ENCODE measurements at places on chromosomes 16 and 17.
A peak's percentile ranks its signal among the peaks of the same experiment; 100 is the strongest.

- peak; percentile 59 for DNase-seq
Observed at GRCh38 chr17:81926451-81927151, 934 bp downstream of the MAFG start.

DNA sequence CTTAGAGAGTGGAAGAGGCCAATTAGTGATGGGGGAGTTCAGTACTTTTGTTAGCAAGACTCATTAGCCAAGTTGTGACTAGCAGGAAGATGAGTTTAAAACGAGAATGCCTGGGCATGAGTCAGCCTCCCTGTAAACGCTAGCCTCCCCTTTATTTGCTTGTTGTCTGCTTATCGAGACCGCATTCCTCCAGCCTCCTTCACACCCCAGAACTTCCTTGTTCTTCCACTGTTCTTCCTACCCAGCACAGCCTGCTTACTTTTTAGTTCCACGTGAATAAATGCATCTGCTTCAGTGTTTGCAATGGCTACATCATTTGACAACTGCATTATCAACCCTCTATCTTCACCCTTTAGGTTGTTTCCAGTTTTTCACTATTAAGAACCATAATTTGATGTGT lies 20.2 kb upstream of the OR3A1 start:
- no peak for DNase-seq

- DNase-seq: no peak
Observed at GRCh38 chr16:53068423-53068833, 13.6 kb downstream of the CHD9 start.

GRCh38 chr17:6191405-6192324 lies 121.5 kb downstream of the WSCD1 start:
- no peak for DNase-seq

GRCh38 chr16:1444730-1445517 lies 568 bp upstream of the CCDC154 start:
- DNase-seq: no peak

DNA sequence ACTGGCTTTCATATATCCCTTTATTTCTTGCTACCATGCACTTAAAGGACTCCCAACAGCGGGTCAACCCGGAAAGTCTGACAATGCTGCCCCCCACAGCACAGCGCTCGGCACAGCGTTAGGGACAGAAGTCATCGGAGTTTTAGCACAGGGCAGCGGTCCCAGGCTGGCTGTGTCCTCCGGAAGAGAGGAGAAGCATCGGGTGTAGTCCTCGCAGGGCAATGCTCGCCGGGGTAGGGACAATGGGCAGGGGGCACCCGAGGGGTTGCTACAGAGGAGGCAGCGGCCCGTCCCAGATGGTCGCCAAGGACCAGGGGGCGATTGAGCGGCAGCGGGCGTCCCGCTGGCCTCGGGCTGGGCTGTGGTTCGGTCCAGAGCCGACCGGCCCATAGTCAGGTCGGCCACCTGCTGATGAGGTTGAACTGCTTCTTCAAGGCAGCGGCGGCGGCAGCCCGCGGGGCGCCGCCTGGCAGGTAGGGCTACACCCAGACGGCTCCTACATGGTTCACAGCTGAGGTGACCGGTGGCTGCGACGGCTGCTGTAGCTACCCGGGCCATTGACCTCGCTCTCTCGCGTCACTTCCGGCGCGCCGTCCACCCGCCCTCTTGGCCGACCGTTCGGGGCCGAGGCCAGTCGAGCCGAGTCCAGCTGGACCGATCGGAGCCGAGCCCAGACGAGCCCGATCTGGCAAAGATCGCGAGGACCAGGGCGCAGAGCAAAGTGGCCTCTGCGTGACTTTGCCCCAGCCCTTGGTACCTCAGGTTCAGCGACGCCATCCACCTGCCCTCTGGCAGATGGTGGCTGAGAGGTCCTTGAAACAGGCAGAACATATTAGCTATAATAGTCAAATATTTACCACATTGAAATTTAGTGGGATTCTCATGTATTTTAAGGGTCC lies 4.7 kb upstream of the LCMT1 start:
- DNase-seq: peak; percentile 83

- no peak for DNase-seq
Observed at GRCh38 chr17:37516127-37516571, 26.5 kb downstream of the DUSP14 start.

GRCh38 chr16:65101009-65101408 lies 20.9 kb downstream of the CDH11 start:
- DNase-seq: no peak

DNA sequence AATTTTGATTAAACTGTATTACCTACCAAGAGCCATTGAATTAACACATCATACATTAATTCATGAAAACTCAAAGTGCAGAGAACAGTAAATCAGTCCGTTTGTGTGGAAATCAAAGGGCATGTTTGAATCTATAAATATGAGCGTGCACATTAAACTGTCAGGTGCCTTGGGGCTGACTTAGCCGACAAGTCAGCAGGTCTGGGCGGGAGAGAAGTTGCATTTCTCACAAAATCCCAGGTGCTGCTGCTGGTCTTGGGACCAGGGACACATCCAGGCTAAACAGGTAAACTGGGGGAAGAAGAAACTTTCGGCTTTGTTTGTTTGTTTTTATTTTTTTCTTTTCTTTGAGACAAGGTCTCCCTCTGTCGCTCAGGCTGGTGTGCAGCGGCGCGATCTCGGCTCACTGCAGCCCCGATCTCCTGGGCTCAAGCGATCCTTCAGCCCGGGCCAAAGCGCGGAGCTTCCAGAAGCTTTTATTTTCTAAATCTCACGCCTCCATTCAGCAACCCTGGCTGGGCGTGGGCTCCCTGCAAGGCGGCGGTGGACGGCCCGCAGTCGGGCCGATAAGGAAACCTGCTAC lies 213.9 kb downstream of the MRTFB start:
- no peak for DNase-seq

GRCh38 chr17:57810721-57811637 lies 38.9 kb downstream of the MRPS23 start:
- DNase-seq: no peak

- DNase-seq: no peak
Observed at GRCh38 chr16:30649725-30650368, 913 bp upstream of the PRR14 start.

DNA sequence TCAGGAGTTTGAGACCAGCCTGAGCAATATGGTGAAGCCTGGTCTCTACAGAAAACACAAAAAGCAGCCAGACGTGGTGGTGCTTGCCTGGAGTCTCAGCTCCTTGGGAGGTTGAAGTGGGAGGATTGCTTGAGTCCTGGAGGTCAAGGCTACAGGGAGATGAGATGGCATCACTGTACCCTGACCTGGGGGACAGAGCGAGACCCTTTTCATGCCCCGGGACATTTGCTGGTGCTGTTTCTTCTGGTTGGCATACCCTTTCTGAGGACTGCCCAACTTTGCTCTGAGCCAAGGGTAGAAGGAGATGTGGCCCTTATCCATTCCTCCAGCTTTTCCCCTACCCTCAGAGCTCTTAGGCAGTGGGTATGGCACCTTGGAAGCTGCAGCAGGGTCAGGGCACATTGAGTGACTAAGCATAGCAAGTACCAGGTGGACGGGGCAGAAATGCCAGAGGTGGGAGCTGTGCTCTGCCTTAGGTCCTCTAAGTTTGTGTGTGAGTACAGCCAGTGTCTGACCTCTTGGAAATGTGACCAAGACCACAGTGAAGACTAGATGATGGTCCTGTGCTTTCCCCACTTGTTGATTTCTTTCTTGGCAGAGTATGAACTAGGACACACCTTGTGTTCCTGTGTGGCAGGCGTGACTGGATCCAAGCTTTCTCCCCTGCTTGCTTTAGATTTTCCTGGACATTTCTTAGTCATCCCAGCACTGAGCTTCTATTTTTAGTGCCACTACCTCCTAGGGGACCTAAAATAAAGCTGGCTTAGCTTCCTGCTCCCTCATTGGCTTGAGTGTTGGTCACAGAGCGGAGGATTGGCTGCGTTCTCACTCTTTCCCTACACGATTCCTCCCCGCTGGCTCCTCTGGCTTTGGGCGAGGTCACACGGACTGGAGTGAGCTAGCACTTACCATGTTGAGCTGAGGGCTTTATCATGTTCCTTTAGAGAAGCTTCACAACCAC lies 9.9 kb upstream of the EDC4 start:
- no peak for DNase-seq

- no peak for DNase-seq
Observed at GRCh38 chr17:28788100-28788499, 44.3 kb downstream of the TRAF4 start.

DNA sequence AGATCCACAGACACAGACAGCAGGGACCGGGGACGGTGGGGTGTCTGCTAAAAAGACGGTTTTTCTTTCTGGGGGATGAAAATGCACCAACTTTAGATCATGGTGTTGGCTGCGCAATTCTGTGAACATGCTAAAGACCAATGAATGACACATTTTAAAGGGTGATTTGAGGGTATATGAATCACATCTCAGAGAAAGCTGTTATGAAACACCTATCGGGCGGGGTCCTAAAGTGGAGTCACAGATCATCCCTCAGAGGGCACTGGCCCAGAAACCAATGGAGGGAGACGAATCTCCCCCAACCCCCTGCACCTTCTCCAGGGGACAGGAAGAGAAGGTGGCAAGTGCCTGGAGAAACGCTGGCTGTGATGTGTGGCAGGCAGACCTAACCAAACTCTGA lies 26.0 kb downstream of the KLHDC4 start:
- no peak for DNase-seq

DNA sequence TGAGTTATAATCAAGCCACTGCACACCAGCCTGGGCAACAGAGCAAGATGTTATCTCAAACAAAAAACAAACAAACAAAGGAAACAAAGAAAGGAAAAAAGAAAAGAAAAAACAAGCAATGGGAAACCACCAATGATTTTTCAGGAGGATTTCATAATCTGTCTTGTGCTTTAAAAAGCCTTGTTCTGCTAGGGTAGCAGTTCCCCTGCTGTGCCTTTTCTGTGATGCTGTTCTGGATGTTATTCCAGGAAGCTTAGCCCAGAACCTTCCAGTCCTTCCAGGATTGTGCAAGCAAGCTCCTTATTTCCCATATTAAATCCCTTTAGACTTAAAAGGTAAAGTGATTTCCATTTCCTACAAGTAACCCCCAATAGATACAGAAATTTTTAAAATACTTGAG lies 171.1 kb downstream of the ABCC12 start:
- DNase-seq: no peak

DNA sequence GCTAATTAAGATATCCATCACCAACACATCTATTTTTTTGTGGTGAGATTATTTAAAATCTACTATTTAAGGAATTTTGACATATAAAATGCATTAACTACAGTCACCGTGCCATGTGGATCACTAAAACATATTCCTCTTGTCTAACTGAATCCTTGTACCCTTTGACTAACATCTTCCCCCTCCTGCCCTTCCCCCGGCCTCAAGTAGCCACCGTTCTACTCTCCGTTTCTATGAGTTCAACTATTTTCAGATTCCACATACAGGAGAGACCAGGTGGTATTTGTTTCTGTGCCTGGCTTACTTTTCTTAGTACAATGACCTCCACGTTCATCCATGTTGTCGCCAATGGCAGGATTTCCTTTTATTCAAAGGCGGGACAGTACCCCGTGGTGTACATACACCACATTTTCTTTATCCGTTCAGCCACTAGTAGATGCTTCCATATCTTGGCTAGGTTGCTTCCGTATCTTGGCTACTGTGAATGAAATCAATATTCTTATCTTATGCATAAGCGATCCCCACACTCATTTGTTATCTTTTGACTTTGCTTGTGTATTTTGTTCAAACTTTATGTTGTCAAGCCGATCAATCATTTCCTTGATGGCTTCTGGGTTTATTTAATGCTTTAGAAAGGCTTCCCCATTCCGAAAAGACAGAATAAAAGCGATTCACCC lies 134.7 kb downstream of the KCNJ12 start:
- DNase-seq: no peak

- no peak for DNase-seq
Observed at GRCh38 chr17:35084987-35085386, 21.5 kb upstream of the RFFL start.

DNA sequence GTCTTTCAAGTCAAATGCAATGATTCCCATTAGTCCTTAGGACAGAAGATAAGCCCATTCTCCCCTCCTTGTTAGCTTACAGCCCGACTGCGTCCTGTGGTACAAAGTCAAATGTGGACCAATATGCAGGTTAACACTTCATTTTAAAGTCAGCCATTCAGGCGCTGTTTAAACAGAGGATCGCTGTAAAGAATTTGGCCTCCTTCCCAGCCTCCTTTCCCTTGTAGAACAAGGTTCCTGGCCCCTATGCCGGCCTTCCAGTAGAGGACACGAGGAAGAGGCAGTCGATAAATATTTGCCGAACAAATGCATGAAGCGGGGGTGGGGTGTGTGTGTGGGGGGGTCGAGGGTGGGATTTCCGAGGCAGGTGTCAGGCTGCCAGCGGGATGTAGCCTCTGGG lies 4.3 kb downstream of the SDK2 start:
- DNase-seq: no peak

DNA sequence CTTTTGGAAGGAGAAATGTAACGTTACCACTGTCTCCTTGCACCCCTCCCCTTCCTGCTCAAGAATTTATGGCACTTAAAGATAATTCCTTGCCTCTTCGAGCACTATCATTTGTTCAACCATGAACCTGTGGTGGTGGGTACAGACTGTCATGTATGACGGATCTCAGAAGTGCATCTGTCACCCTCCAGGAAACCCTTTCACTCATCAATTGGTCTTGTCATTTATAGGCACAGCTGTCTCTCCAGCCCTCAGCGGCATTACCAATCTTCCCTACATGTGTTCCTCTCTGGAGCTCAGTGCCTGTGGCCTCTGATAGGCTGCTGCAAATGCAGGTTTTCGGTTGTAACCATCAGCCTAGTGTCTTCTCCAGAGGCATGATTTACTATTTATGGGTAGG lies 15.0 kb downstream of the CNTNAP4 start:
- DNase-seq: no peak

GRCh38 chr17:81428121-81428515 lies 32.9 kb downstream of the BAHCC1 start:
- no peak for DNase-seq

GRCh38 chr16:65289022-65289421 lies 167.2 kb upstream of the CDH11 start:
- DNase-seq: no peak

- DNase-seq: no peak
Observed at GRCh38 chr16:25747160-25747758, 55.5 kb downstream of the HS3ST4 start.

DNA sequence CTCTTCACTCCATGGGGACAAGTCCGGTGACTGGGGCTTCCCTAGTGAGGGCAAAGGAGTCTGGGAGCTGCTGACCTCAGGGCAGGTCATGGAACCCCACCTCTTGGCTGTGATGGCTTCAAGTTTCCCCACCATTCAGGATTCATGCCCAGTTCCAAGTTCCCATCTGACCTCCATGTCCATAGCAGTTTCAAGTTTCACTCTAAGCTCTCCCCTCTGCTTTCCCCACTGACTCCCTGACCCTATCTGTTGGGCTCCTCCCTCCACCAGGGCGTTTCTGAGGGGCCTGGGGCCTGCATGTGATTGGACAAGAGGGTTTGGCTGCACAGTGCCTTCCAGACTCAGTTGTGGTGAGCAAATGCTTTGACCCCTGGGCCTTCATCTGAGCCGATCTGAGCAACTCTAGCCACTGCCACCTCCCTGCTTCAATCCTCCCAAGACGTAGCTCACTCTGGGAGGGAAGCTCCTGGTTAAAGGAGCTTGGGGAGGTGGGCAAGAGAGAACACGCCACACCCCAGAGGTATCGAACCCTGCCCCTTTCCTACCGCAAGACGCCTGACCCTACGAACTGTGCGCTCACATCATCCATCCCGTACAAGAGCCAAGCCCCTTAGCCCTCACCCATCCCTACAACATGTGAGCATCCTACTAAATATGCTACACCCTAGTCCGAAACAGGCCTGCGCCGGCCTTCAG lies 8.3 kb downstream of the ZNF629 start:
- DNase-seq: no peak

- DNase-seq: no peak
Observed at GRCh38 chr16:21265104-21265837, 12.8 kb downstream of the CRYM start.

- no peak for DNase-seq
Observed at GRCh38 chr17:50219939-50220465, 18.6 kb upstream of the COL1A1 start.
